Karpas-422 (cell line): ENCODE measurements at places on chromosomes 13 and 19. TPM values are rescaled to one million over a fixed set of nuclear protein-coding genes. Genes with fewer than 3 reads are reported as not detected.

KIR3DL1 gene
- not detected in 2 replicates for total RNA-seq

SYNE4 gene
- total RNA-seq, result 1.2 and 1.8 TPM in 2 replicates

SIGLEC8 gene
- total RNA-seq, result not detected in 2 replicates

ADGRE3 gene
- 0.30 TPM in 1 of 2 replicates, not detected in the other for total RNA-seq

SERPINE3 gene
- total RNA-seq, result not detected in 2 replicates

CNFN gene
- not detected in 2 replicates for total RNA-seq

LILRA6 gene
- total RNA-seq, result not detected in 2 replicates

CGB1 gene
- not detected in 2 replicates for total RNA-seq

KLK14 gene
- total RNA-seq, result 0.48 TPM in 1 of 2 replicates, not detected in the other

GPR4 gene
- total RNA-seq, result 0.26 and 0.83 TPM in 2 replicates

SYT5 gene
- total RNA-seq, result not detected in 2 replicates

DENND1C gene
- total RNA-seq, result 19.2 and 32.0 TPM in 2 replicates

GRCh38 chr13:80530191-80530590 lies 189.3 kb upstream of the SPRY2 start:
- no peaks in the 10 kb centered on the region for H3K4me1 ChIP-seq
- no peak overlapping the region for H3K4me3 ChIP-seq
- no peaks in the 10 kb centered on the region for H3K36me3 ChIP-seq
- H3K27me3 ChIP-seq, result no peaks in the 10 kb centered on the region
- no peak for DNase-seq

GRCh38 chr13:50030315-50030714 lies 15.1 kb downstream of the KCNRG start:
- H3K4me3 ChIP-seq, result no peak overlapping the region
- peaks cover 26% of the 10 kb centered on the region; the same call in 1 of the 2 replicates for H3K36me3 ChIP-seq
- H3K27ac ChIP-seq, result peak overlapping the region; percentile 70
- no peaks in the 10 kb centered on the region for H3K27me3 ChIP-seq

GRCh38 chr13:112956571-112957294 lies 12.3 kb upstream of the MCF2L start:
- H3K27ac ChIP-seq, result no peak overlapping the region
- no peaks in the 10 kb centered on the region for H3K4me1 ChIP-seq
- no peaks in the 10 kb centered on the region for H3K36me3 ChIP-seq
- H3K27me3 ChIP-seq, result no peaks in the 10 kb centered on the region

DNA sequence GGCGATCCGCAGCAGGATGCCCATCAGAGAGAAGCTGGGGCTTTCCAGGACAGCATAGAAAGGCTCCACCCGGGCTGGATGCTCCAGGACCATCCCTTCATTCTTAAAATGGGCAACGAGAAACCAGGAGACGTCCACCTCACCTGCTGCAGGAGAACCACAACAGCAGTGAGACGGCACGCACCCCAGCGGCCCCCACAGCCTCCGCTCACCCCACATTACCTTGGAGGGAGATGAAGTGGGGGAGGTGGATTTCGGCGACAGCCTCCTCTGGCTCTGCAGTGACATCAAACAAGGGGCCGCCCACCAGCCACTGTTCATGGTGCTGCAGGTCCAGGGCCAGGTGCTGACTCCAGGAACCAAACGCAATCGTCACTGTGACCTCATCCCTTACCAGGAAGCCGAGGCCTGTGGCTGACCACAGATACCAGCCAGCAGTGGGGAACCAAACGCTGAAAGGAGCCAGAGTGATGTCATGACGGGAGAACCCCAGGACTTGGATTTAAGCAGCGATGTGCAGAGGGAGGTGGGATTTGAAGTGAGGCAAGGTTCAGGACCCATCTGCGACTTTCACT lies 25.1 kb downstream of the CARD8 start:
- no peak for DNase-seq
- no peaks in the 10 kb centered on the region for H3K4me1 ChIP-seq
- H3K36me3 ChIP-seq, result peaks cover 43% of the 10 kb centered on the region
- no peaks in the 10 kb centered on the region for H3K27me3 ChIP-seq

- H3K36me3 ChIP-seq, result no peaks in the 10 kb centered on the region
- no peaks in the 10 kb centered on the region for H3K27me3 ChIP-seq
- H3K27ac ChIP-seq, result no peak overlapping the region
- no peak for DNase-seq
These were observed 483.6 kb downstream of the KLF5 start for GRCh38 chr13:73542446-73542845.

DNA sequence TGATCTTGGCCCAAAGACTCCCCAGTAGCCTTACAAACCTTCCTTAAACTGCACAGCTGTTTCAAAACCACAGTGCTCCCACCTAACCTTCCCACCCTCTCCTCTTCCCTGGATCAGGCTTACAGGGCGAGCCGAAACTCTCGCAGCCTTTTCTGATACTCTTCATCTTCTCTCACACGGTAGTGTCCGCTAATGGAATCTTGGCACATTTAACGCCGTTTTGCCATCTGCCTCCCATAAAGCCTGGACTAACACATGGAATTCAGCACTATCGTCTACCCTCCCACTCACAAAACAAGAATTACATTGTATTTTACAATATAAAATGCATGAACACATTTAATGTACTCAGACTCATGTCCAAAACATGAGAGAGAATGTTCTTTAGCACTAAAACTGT lies 135.9 kb downstream of the RAP2A start:
- H3K36me3 ChIP-seq, result no peaks in the 10 kb centered on the region
- no peak overlapping the region for H3K4me3 ChIP-seq
- no peaks in the 10 kb centered on the region for H3K4me1 ChIP-seq
- no peak for DNase-seq

- peak; percentile 57 for DNase-seq
- peak overlapping the region; percentile 72 for H3K4me3 ChIP-seq
- H3K27me3 ChIP-seq, result no peaks in the 10 kb centered on the region
- H3K27ac ChIP-seq, result no peak overlapping the region
These were observed 1.7 kb downstream of the PTOV1 start for GRCh38 chr19:49852631-49853126.

DNA sequence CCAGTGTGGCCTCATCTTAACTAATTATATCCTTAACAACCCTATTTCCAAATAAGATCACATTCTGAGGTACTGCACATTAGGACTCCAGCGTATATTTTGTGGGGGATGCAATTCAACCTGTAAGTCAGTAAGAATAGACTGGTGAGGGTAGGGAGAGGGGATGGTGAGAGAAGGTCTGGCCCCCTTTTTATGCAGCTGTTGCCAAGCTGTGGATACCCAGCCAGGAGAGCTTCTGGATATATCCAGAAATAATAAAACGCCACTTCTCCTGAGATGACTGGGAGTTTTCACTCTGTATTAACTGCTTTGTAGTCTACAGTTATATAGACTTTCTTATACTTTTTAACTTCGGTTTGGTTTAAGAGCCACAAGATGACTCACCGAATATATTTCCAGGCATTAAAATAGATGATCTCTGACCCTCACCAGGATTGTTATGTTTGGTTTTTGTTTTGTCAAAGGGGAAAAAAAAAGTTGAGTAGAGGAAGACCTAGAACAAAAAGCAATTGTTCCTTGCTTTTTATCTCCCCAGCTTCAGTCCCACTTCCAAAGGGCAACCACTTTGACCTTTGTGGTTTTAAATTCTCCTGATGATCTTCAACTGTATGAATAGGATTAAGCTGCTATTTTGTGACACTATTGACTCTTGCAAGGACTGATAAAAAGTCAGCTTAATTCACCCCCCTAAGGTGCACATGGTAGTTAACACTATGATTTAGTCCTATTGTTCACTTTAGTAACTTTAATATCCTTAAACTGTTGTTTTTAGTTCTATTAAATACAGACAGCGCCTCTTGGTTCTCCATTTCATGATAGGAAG lies 3.1 kb upstream of the NEK3 start:
- no peaks in the 10 kb centered on the region for H3K36me3 ChIP-seq
- DNase-seq, result no peak
- H3K4me1 ChIP-seq, result peaks cover 15% of the 10 kb centered on the region
- H3K27me3 ChIP-seq, result no peaks in the 10 kb centered on the region

GRCh38 chr13:30924721-30925120 lies 7.7 kb upstream of the TEX26 start:
- H3K36me3 ChIP-seq, result no peaks in the 10 kb centered on the region
- DNase-seq, result no peak

DNA sequence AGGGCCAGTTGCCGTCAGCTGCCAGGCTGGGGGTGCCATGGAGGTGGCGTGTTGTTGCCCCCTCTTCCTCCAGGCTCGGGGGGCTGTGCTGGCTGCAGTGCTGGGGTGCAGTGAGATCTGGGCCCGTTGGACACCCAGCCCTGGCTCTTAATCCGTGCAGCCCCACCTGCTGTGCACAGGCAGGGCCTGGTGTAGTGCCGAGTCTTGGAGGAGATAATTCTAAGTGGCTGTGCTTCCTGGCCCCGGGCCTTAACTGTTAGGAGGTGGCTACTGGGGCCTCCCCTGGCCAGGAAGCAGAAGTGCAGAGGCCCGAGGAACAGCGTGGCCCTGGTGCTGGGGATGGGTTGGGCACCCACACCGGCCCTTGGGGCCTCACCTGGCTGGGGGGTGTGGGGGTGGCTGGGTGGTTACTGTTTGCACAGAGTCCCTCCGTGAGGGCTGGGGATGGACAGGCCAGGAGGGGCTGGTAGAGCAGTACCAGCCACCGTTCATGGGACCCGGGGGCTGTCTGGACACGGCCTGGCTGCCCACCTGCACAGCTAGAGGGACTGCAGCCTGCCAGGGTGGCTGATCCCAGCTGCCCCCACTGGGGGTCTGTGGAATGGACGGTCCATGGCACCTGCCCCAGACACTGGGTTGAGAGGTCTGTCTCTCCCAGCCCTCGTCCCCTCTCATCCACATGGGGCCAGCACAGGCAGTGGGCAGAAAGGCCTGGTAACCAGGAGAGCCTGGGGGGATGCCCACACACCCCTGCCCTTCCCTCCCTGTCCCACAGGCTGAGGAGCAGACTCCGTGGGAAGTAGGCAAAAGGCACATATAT lies 3.3 kb downstream of the GPX4 start:
- H3K4me3 ChIP-seq, result peak overlapping the region; percentile 95; the same call in 1 of the 2 replicates
- H3K27me3 ChIP-seq, result no peaks in the 10 kb centered on the region
- H3K36me3 ChIP-seq, result no peaks in the 10 kb centered on the region
- DNase-seq, result peak; percentile 84
- peak overlapping the region; percentile 71 for H3K27ac ChIP-seq

DNA sequence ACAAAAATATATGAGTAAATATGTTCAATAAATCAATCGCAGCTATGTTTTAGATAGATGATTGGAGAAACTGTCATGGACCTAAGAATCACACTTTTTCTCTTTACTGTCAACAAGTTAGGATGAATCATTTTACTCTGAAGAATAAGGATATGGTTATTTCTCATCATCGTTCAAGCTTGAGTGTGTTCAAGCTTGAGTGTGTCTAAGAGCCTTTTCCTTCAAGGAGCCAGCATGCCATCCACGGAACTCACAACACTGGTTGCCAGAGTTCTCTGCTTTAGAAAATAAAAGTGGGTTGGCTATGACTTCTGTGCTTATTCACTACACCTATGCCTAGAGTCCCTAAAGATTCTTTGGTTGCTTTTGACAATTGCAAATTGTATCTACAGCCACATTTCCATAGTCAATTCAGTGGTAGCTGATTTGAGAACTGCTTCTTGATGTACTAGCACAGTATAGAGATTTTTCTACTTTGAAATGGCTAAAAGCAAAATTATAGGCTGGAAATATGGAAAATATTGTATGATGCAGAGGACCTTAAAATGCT lies 58.1 kb upstream of the SCEL start:
- DNase-seq, result no peak
- no peaks in the 10 kb centered on the region for H3K27me3 ChIP-seq
- H3K4me3 ChIP-seq, result no peak overlapping the region
- no peaks in the 10 kb centered on the region for H3K36me3 ChIP-seq
- peaks cover 13% of the 10 kb centered on the region for H3K4me1 ChIP-seq

GRCh38 chr13:66040506-66040905 lies 1189.6 kb downstream of the PCDH9 start:
- H3K36me3 ChIP-seq, result no peaks in the 10 kb centered on the region
- no peaks in the 10 kb centered on the region for H3K27me3 ChIP-seq
- DNase-seq, result no peak
- no peaks in the 10 kb centered on the region for H3K4me1 ChIP-seq
- no peak overlapping the region for H3K27ac ChIP-seq

DNA sequence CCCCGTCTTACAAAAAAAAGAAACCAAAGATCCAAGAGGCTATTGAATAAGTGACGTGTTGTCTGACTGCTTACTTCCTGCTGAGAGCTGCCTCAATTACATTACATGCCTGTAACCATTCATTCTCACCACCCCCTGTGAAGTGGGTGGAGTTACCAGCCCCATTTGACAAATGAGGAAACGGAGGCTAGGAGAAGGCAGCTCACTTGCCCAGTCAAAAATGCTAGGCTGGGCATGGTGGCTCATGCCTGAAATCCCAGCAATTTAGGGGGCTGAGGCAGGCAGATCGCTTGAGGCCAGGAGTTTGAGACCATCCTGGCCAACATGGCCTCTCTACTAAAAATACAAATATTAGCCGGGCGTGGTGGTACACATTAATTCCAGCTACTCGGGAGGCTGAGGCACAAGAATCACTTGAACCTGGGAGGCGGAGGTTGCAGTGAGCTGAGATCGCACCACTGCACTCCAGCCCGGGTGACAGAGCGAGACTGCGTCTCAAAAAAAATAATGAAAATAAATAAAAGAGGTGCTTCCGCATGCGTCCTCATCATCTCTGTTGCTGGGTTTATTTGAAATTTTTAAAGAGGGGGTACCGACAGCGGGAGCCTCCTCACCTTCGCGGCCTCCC lies 499 bp downstream of the LSM7 start:
- no peaks in the 10 kb centered on the region for H3K27me3 ChIP-seq
- H3K4me1 ChIP-seq, result peaks cover 47% of the 10 kb centered on the region
- H3K4me3 ChIP-seq, result peak overlapping the region; percentile 97
- DNase-seq, result peak; percentile 93
- H3K36me3 ChIP-seq, result no peaks in the 10 kb centered on the region

- H3K27me3 ChIP-seq, result no peaks in the 10 kb centered on the region
- H3K36me3 ChIP-seq, result no peaks in the 10 kb centered on the region
- H3K27ac ChIP-seq, result no peak overlapping the region
- peaks cover 5% of the 10 kb centered on the region for H3K4me1 ChIP-seq
- no peak for DNase-seq
These were observed 23.4 kb downstream of the TMEM255B start for GRCh38 chr13:113782472-113782871.
